ENCODE measurements at places on chromosomes 13 and 19.
A peak's percentile ranks its signal among the peaks of the same experiment; 100 is the strongest.

- DNase-seq: peak; percentile 77
Measured at GRCh38 chr19:11798391-11799330, at the start of gene ZNF491. TSS of gene ZNF491 (plus strand) at chr19:11798523. CDS start at chr19:11805954, 7,431 bp downstream.

DNA sequence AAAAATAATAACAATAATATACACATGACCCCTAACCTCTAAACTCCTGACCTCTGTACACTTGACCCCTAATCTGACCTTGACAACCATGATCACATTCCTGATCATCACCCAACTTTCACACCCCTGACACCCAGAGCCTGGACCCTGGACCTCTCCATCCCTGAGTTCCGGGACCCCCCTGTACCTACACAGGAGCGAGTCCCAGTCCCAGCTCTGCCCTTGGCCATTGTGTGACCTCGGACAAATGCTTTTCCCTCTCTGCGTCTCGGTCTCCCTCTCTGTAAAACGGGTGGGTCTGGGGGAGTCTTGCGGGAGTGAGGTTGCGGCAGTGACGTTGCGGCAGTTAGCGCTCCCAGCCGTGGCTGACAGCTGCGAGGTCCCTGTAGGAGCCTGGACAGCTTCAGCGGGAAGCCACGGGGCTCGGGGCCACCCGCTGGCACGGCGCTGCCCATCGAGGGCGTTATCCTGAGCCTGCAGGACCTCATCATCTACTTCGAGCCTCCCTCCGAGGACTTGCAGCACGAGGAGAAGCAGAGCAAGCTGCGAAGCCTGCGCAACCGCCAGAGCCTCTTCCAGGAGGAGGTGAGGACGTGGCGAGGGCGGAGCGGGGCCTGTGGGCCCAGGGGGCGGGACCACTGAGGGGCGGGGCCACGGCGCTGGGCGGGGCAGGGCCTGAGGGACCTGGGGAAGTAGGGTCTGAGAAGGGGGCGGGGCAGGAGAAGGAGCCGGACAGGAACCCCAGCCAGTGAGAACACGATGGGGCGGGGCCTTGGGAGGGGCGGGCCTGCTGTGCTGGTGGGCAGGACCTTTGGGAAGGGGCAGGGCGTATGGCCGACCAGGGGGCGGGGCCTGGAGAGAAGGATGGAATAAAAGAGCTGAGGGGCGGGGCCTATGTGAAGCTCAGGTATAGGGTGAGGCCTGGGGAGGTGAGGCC is 19.2 kb downstream of the RYR1 start:
- peak; percentile 26 for DNase-seq

DNA sequence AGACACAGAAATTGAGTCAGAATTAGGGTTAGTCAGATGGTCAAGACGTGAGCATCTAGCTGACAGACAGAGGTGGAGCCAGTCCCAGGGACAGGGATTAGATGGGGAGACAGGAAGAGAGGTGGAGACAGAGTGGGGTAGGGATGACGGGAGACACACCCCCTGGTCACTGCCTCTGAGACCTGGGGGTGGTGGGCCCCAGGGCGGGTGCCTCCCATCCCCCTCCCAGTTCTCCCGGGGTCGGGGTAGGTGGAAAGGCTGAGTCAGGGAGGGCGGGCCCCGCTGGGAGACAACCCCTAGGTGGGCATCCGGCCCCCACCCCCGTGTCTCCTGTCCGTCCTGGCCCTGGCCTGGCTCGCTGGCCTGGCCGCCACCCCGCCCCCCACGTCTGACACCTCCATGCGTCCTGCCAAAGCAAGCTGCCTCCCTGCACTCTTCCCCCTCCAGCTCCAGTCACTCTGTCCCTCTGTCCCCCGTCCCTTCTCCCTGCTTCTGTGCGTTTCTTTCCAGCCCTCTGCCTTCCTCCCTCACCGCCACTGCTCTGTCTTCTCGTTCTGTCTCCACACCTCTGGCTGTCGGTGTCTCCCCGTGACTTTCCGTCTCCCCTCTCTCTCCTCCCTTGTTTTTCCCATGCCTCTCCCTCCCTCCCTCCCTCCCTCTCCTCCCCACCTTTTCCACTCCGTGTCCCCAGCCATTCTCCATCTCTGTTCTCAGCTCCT is 15.1 kb downstream of the CCDC97 start:
- DNase-seq: no peak

- DNase-seq: no peak
Measured at GRCh38 chr13:98834254-98834960, 81.9 kb upstream of the SLC15A1 start.

GRCh38 chr13:113468472-113469201 is 15.3 kb upstream of the ADPRHL1 start:
- no peak for DNase-seq

DNA sequence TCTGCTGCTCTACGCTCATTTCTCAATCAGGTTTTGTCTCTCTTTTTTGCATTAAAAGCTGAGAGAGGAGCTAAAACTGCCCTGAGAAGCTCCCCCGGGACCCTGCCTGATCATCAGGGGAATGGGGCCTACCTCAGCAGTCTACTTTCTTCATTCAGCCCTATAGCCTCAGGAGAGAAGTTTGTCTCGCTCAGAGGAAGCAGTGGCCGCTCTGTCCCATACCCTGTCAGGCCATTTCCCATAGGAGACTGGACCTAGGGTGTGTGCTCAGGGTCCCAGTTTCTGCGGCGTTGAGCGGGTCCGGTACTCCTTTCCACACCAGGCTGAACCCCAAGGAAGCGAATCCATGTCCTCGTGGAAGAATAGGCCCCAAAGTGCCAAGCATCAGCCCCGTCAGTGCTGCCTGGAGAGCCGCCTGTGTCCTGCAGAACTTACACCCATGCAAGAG is 21.7 kb downstream of the UBE2L5 start:
- DNase-seq: no peak

DNA sequence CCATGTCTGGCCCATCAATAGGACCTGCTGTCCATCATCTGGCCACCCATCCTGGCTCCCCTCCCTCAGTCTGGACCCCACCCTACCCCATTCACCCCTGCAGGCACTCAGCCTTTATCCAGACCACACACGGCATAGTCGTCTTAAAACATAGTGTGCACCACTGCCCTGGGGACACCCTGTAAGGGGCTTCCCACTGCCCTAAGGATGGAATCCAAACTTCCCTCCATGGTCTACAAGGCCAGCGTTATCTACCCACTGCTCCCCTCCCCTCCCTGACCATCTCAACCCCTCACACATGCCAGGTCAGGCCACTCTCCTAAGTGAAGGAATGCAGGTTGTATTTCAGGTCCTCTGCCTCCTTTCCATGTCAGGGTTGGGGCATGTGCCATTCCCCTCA is 352.7 kb upstream of the ZNF507 start:
- no peak for DNase-seq

DNA sequence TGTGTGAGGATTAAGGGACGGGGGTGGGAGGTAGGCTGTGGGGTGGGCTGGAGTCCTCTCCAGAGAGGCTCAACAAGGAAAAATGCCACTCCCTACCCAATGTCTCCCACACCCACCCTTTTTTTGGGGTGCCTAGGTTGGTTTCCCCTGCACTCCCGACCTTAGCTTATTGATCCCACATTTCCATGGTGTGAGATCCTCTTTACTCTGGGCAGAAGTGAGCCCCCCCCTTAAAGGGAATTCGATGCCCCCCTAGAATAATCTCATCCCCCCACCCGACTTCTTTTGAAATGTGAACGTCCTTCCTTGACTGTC is 5.5 kb downstream of the FOSB start:
- no peak for DNase-seq

GRCh38 chr19:16892436-16892835 is 3.6 kb downstream of the F2RL3 start:
- no peak for DNase-seq

DNA sequence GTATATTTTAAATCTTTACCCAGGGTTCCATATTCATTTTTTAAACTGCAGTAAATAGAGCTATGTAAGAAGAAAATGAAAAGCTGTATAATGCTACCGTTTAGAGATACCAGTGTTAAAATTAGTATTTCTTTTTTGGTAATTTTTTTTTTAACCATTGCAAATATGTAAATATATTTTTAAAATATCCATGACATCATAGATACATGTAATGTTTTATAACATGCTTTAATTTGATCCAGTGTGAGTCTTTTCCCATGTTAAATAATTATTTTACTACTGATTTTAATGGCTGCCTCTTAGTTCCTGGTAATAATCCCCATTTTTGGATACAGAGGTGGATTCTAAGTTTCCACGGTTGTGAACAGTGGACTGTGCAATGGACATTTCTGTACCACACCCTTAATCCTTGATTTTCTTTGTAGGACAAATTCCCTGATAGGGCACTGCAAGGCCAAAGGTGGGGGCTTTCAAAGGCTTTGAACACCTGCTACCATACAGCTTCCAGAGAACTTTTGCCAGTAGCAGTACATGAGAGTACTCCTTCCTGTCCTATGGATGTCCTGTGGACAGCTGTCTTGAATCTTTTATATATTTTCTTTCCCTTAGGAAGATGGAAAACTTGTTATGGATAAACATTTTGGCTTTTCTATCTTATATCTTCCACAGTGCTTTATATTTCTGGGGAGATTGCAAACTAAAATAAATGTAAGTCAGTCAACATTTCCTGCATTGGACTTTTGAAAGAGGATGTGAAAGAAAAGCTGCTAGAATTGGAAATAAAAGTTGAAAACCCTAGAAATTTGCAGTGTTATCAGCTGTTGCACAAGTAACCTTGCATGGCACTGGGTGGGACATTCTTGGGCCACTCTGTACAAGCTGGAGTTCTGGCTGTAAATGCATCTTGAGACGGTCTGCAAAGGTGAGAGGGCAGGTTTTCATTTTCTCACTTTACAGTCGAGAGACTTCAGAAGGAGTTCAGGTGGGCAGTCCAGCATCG is 46.8 kb downstream of the ARHGEF7 start:
- no peak for DNase-seq

DNA sequence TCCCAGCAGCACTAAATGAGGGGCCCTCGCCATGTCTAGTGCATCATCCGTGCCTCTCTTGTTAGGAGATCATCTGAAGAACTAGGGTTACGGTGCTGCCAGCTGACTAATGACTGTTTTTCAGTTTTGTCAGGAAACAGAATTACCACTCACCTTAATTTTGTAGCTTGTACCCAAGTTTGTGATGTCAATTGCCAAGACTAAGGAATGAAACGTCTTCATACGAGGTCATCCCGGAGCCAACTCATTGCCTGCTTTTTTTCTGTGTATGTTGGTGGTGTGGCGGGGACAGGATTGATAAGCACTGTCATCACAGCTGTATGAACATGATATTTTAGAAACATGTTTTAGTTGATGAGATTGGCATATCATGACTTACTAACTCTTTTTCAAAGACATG is 100.6 kb downstream of the TNFRSF19 start:
- DNase-seq: no peak

Data from stimulated activated CD4-positive, alpha-beta T cell treated with anti-CD3 and anti-CD28 coated beads, Interleukin-2, amount 100 ng/mL, for 48 hours (primary cell).